Left lung (tissue), 14 donors: ENCODE measurements at places on chromosomes 6 and 20. TPM values are rescaled to one million over a fixed set of nuclear protein-coding genes. Genes with fewer than 3 reads are reported as not detected.
A peak's percentile ranks its signal among the peaks of the same experiment; 100 is the strongest.

DNA sequence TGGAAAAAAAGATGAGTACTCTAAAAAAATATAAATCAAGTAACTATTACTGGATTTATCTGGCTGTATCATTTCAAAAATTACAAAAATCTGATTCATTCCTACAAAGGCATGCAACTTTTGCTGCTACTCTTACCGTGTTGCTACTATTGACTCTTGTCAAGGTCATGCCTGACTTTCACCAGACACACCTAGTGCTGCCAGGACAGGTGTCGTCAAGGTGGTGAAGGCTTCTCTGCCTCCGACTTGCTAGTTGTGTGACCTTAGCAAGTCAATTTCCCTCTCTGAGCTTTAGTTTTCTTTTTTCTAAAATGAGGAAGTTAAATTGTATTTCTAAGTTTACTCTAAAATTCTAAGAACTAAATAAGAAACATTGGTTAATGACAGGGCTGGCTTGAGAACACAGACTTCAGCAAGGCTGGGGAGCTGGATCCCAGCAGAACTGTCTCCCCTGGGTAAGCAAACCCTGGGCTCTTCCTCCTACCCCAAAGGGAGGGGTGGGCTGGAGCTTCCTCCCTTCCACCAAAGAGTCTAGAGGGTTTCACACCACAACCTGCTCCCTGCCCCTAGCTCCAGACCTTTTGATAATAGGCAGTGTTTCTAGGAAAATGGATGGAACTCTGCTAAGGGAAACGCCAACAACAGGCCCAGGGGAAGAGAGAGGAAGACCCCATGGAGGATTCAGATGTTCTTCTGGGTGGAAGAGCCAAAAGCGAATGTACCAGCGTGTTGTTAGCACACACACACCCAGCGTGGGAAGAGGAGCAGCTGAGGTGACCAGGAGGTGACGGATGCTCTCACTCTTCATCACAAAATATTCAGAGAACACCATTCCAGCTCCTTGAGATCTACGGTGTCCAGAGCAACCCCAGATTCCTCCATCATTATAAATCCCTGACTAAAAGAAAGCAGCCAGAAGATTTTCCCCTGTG lies 47.9 kb upstream of the CITED2 start:
- no peak for DNase-seq

DNA sequence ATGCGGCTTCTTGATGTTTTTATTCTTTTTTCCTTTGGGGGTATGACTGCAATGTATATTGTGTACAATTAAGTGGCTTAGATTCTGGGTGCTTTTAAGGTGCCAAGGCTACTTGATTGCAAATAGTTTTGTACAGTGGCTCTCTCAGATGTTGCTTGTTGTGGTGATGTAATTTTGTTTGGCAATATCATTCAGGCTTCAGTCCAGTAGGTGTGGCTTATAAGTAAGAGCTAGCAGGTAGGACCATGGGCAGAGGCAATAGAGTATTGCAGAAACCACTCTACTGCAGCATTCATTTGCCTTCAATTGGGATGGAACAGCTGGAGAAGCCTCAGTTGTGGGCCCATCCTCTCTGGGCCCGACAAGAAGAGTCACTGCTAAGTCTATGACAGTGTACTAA lies 407.9 kb upstream of the MAN1A1 start:
- no peak for DNase-seq

DNA sequence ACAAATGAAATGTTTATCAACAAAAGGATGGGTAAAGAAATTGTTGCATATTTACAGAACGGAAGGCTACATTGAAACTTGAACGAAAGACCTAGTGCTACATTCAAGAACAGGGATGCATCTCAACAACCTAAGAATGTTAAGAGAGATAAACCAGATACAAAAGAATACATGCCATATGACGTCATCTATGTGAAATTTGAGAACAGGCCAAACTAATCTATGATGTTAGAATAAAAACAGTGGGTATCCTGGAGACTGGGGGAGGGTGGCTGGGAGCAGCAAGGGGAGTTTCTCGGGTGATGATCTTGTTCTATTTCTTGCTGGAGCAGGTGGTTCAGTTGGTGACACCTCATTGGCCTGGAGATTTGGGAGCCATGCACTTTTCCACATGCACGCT lies 81.5 kb downstream of the SULF2 start:
- no peak for DNase-seq

GRCh38 chr20:39245685-39246311 lies 283.7 kb downstream of the DHX35 start:
- no peak for DNase-seq

- no peak for DNase-seq
Measured at GRCh38 chr6:12605888-12606345, 110.7 kb upstream of the PHACTR1 start.

- DNase-seq: no peak
Measured at GRCh38 chr6:56838016-56838555, 116.8 kb upstream of the BEND6 start.

DNA sequence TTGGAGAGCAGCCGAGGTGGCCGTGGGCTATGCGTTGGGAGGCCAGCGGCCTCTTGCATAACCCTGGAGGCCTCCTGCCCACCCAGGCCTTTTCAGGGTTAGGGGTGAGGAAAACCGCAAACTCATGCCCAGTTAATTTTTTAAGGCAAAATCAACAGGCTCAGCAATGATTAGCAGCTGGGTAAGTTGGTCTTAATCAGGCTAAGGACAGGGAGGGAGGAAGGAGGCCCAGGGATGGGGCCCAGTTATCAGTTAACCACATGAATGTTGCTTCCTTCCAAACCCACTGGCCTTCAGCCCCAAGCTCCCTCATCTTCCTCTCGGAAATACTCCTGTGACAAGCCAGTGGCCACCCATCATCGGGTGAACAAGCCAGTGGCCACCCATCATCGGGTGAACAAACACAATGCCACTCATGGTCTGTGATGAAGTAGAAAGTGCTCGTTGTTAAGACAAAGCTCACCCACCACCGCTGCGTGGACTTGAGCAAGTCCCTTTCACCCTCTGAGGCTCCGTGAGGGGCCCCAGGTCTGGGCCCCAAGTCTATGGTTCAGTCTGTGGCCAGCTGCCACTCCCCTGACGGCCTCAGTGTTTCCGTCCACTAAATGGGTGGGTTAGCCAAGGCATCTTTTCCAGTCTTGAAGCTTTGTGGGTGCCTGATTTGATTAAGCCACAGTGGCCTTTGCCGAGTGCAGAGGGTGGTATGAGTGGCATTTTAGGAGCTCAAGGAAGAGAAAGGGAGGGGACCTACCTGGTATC lies 39.4 kb downstream of the HNF4A start:
- DNase-seq: peak; percentile 34

- no peak for DNase-seq
Measured at GRCh38 chr20:61845233-61845671, 220.4 kb downstream of the TAF4 start.

DNA sequence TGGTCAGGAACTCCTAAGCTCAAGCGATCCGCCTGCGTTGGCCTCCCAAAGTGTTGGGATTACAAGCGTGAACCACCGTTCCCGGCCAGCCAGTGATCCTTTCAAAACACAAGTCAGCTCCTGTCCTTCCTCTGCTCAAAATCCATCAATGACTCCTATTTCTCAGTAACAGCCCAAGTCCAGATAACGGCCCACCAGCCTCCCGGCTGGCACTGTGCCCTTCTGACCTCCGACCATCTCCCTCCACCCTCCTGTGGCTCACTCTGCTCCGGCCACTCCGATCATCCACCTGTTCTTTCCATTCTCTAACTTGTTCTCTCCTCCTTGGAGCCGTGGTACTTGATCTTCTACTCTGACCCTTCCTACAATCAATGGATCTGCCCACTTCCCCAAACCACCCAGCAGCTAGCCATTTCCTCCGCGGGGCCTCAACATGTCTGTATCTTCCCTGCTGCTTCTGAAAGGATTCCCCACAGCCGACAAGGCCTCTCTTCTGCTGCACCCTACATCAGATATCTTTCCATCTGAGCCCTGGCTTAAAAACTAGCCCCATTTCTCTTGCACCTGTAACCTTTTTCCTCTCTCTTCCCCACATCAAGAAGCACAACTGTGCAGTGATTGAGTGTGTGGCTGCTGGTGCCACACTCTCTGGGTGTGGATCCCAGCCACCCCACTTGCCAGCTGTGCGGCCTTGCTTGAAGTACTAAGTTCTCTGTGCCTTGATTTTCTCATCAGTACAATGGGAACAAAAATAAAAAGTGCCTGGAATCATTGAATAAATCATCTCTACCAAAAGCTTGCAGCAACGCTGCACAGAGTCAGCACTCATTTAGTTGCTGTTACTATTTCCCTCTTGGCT lies 6.1 kb upstream of the ZMYND8 start:
- no peak for DNase-seq

- no peak for DNase-seq
Measured at GRCh38 chr6:21404577-21404976, 189.0 kb upstream of the SOX4 start.

DNA sequence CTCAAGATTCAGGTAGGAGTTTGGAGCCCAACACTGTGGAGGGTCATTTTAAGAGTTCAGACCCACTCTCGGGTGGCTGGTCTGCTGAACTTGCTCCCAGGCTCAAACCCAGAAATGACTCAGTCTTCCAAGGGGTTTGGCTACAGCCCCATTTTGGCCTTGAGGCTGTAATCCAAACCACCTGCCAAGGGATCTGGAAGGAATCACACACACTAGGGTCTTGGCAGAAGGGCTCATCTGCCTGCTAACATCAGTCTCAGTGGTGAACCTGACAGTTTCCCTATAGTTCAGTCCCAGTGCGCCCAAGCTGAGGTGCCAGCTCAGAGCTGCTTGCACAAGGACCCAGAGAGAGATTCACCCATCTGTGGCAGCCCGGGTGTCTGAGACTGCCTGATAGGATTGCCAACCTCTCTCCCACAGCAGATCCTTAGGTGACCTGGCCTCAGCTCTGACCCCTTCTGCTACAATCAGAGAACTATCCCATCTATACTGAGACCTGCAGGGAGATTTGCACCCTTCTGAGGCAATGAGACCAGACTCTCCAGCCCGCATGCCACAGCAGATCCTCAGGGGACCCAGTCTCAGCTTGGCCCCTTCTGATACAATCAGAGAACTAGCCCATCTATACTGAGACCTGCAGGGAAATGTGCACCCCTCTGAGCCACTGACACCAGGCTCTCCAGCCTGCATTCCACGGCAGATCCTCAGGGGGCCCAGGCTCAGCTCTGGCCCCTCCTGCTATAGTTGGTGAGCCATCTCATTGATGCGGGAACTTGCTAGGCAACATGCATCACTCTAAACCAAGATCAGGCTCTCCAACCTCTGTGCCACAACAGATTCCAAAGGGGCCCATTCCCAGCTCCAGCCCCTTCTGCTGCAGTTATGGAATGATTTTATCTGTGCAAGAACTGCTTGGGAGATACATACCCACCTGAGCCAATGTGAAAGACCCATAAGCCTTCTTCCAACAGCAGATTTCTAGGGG lies 48.2 kb downstream of the THBS2 start:
- DNase-seq: no peak

- no peak for DNase-seq
Measured at GRCh38 chr6:146813554-146813953, 214.8 kb downstream of the ADGB start.

- DNase-seq: peak; percentile 21
Measured at GRCh38 chr20:5448449-5449118, 131.8 kb upstream of the PROKR2 start.

Gene CST5
- 3.3 TPM for total RNA-seq

Gene EFHC1
- 14.6 TPM for total RNA-seq

DNA sequence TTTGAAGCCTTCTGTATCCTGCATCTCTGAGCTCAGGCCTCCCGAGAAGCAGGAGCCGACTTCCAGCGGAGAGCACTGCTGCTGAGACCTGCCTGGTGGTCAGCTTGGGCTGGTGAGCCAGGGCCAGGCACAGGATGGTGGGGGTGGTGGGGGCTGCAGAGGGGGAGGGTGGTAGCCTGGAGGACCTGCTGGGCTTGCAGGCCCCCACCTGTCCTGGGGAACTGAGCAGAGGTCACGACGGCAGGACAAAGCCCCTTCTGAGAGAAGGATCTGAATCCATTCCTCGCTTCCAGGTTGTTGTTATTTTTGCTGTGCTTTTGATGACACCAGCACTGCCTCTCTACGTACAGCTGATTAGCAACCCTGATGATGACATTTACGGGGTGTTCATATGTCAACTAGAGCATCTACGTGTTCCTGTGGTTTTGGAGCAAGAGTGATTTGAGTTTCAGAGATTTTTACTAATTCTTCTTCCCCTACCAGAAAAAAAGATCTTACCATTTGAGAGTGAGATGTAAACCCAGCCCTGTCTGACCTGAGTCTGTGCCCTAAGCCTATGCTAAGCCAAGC lies 35.7 kb upstream of the CD93 start:
- DNase-seq: no peak

Gene SNAP91
- total RNA-seq: 0.05 TPM

Gene DLK2
- 1.0 TPM for total RNA-seq

DNA sequence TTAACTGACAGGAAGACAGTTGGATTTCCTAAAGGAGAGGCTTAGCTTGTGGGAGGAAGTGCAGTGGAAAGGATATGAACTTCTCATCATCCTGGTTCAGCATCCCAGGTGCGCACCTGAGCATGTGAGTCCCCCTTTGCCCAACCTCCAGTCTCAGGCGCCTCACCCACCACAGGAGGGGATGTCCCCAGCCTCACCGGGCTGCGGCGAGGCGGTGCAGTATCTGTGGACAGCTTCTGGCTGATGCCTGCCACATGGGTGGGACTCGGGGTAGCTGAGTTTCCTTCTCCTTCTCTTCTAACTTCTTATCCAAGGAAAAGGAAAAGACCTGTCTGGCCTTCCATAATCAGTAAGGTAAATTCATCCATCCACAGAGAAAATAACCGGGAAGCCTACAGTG lies 539.3 kb upstream of the AGPAT4 start:
- no peak for DNase-seq

DNA sequence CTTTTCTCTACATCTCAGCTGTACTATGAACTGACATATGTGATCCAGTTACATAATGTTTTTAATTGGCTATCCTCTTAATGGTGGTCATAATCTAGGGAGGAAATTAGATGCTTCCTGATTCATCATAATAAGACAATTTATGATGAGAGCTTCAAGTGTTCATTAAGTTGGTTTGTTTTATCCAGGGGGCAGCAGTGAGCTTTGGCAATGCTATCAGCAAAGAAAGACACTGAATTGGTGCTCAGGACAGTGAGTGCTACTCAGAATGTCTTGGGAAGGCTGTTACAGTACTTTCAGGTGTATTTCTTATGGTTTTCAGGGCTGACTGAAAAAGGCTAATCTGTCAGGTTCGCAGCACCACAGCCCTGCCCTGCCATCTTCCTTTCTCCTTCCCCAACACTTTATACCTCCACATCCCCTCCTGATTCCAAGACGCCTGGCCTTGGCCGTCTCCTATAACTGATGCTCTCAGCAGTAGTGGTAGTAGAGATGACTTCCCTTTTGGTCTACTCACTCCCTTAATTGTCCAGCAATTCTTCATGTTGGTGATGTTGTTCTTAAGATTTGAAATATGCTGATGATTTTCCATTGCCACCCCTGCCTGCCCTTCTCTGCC lies 67.0 kb upstream of the TNFAIP3 start:
- DNase-seq: no peak

Gene RAB44
- 0.26 TPM for total RNA-seq
